ENCODE measurements at places on chromosomes 2 and 18.

GRCh38 chr18:74901362-74902146 lies 303.9 kb downstream of the ZNF407 start:
- DNase-seq: no peak

DNA sequence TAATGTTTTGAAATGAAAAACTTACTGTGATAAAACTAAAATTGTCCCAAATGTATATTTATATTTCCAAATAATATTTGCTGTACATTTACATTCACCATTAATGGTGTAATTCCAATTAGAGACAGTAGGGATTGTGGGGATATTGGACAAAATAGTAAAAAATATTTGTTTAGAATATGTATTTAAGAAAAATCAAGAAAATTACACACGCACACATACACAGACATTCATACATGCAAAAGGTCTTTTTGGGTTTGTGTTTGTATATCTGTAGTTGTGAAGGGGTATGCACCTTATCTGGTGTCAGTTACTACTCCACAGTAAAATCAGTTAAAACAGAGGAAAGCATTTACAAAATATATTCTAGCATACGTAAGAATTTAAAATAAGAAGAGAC lies 435.9 kb upstream of the ZNF804A start:
- no peak for DNase-seq

DNA sequence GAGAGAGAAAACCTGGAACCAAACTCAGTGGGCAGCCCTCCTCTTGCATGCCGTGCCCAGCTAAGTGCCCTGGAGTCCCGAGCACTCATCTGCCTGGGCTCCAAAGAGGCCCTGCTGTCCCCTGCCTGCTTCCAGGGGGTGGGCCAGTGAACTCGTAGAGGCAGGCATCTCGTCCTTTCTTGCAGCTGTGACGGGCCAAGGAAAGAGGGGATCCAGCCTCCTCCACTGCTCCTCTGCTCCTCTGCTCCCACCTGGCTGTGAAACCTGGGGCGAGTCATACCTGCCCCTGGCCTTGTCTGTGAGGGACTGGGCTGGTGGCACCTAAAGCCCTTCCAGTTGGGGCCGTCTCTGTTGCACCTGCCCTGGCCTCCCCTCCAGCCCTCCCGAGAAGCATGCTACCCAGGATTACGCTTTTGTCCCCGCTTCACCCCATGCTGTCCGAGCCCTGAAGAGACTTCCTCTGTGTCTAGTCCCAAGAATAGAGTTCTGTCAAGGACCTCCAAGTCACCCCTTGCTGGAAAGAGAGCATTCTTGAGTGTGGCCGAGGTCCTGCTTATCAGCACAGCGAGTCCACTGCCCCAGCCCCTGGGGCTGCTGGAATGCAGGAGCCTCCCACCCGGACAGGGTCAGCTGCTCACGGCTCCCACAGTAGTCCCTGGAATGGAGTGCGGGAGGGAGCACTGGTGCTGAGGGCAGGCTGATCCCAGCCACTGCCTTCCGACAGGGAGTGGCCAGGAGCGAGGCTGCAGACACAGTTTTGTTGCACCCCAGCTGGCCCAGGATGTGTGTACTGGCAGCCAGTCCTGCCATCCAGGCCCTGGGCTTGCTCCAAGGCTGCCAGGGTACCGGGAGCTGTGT lies 14.3 kb downstream of the KCNK3 start:
- DNase-seq: no peak

- no peak for DNase-seq
Measured at GRCh38 chr2:197972061-197972460, 167.7 kb downstream of the PLCL1 start.

Data from NCI-H748 treated with DMSO at 0.1 percent for 48 hours (cell line).